ENCODE measurements at places on chromosomes 2 and 18.
A peak's percentile ranks its signal among the peaks of the same experiment; 100 is the strongest.

- DNase-seq, result peak; percentile 54
These were observed 406.6 kb upstream of the MMADHC start for GRCh38 chr2:149994057-149994728.

DNA sequence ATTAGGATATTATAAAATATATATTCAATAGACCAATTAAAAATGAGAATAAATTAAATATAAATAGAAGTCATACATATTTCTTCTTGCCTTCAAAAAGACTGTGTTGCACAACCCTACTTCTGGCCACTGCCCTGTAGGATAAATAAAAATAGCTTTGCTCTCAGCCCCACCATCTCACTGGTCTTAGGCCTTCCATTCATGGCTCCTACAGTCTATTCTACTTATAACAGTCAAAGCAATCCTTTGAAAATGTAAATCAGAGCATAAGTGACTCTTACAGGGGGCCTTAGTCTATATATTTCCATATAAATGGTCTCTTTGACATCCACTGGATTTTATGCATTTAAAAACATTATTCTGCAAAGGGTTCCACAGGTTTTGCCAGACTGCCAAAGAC lies 72.9 kb downstream of the KLF7 start:
- DNase-seq, result peak; percentile 39

DNA sequence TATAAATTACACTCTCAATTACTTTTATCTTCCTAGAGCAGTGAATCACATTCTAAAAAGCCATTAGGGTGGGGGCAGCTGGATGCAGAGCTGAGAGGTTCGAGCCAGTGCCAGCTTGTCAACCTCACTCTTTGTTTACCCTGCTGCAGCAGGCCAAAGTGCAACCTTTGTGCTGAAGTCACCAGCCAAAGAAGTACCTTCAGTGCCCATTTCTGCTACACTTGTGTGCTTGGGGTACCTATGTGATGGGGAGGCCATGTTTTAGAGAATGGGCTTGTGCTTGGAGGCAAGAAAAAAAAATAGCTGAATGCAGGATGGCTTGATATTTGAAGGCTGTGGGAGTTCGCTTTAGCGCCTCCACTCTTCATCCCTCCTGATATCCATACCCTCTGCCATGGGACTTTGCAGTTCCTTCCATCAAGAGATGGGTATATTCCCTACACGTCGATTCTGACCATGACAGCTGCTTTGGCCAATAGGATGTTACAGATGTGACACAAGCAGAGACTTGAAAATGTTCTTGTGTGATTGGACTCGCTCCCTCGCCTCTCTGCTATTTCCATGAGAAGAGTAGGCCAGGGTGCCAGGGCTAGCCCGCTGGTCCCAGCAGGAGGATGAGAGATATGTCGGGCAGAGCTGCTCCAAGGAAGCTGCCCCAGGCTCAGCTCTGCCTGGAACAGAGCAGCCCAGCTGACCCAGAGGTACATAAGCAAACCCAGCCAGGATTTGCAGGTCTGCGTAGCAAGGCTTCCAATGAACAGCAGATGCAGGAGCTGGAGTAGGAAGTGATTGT lies 12.7 kb upstream of the FZD5 start:
- DNase-seq, result no peak

DNA sequence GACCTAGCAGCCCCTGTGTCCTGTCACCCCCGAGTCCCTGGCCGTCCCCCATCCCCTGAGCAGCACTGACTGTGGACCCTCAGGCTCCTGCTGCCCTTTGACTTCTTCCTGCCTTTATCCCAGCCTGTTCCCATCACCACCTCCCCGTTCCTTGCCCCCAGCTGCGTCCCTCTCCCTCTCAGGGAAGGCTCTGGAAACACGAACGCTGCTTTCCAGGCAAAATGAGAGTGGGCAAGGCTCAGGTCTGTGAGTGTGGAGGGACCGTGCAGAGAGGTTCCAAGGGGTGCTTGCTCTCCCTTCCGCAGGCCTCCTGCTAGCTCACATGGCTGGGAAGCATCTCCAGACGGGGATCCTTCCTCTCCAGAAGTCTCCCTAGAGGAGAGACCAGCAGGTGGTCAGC lies 501.8 kb upstream of the SALL3 start:
- no peak for DNase-seq

GRCh38 chr2:201363857-201364560 lies 6.9 kb upstream of the FLACC1 start:
- peak; percentile 63 for DNase-seq
